ENCODE measurements at places on chromosomes 6 and 20.

DNA sequence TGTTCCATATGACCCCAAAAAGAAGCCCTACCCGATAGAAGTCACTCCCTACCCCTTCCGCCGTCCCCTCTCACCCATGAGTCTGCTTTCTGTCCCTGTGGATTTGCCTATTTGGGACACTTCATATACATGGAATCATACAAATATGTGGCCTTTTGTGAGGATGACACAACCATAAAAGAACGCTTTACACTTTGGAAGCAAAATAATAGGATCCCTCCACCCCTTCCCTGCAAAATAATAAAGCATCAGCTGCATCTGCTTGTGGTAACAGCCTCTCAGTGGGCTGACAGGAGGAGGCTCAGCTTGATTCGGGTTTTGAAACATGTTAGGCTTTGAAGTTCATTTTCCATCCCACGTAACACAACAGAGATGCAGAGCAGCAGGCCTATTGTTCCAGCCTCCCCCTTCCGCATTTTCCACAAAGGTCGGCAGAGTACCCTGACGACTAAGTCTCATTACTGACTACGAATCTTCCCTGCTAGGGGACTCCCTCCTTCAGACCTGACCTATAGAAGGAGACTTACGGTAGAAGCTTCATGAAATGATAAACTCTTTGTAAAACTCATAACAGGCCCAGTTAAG, 99.1 kb downstream of the ALDH8A1 start:
- DNase-seq, result no peak

- DNase-seq, result no peak
Observed at GRCh38 chr6:112640891-112641290, 293.8 kb downstream of the RFPL4B start.

DNA sequence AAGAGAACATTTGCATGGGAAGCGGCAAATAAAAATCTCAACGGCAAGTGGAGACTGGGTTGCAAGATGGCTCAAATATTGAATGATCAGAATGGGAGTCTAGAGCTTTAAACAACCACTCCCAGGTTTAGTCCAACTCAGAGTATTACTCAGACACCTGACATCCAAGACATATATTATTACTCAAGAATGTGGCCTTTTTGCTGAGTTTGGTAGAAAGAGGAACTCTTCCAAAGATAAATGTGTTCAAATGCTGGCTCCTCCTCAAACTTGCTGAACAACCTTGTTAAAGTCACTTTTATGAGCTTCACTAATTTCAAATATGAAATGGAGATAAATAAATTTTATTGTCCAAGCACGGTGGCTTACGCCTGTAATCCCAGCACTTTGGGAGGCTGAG, 77.8 kb downstream of the ESR1 start:
- no peak for DNase-seq

- no peak for DNase-seq
Observed at GRCh38 chr6:49646130-49646824, 9.6 kb upstream of the RHAG start.

GRCh38 chr6:83998021-83998584, 35.5 kb upstream of the MRAP2 start:
- no peak for DNase-seq

- no peak for DNase-seq
Observed at GRCh38 chr6:150271501-150272263, 97.1 kb upstream of the IYD start.

GRCh38 chr6:107786709-107787588, 37.2 kb downstream of the SCML4 start:
- DNase-seq, result no peak

- no peak for DNase-seq
Observed at GRCh38 chr20:32292548-32292947, 15.1 kb downstream of the KIF3B start.

- DNase-seq, result no peak
Observed at GRCh38 chr6:82169138-82169876, 78.2 kb downstream of the IBTK start.

- DNase-seq, result no peak
Observed at GRCh38 chr20:14553774-14554534, 216.5 kb upstream of the FLRT3 start.

- DNase-seq, result no peak
Observed at GRCh38 chr6:69456086-69456485, 340.7 kb downstream of the LMBRD1 start.

DNA sequence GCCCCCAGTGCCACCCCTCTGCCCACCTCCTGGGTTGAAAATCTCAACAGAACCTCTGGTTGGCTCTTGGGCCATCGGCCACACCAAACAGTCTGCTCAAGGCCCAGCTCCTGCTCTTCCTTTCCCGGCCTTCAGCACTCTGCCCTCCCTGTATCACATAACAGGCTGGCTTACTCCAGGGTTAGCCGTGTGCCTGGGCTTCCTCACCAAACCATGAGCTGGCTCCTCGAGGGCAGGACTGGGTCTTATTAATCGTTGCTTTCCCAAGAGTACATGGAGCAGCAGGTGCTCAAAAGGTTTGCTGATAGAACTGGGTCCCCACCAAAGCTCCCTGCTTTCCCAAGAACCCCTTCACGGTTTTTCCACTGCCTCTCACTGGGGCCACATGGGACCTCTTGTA, 12.7 kb upstream of the FAM83C start:
- DNase-seq, result no peak

- DNase-seq, result no peak
Observed at GRCh38 chr6:6832439-6832838, 243.9 kb downstream of the LY86 start.

GRCh38 chr6:129659590-129660345, 50.2 kb downstream of the ARHGAP18 start:
- DNase-seq, result no peak

DNA sequence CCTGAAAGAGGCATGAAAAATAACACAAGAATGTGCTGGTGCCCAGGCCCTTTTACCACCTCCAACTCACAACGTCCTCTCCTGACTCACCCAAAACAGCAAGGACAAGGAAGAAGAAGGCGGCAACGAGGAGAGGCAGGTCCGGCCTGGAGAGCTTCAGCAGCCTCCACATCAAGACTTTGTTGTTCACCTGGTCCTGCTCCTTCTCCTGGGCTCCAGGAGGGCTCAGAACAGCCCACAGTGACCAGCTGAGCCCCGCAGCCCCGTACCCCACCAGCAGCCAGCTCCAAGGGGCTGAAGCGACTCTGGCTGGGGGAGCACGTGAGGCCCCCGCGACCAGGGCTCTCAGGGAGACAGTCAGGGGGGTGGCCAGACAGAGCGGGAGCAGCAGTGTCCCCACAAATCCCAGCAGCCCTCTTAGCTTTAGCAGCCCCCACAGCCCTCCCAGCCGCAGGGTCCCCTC, 857 bp downstream of the TAP2 start:
- DNase-seq, result no peak

- no peak for DNase-seq
Observed at GRCh38 chr20:44959638-44960102, 527 bp downstream of the TOMM34 start.

DNA sequence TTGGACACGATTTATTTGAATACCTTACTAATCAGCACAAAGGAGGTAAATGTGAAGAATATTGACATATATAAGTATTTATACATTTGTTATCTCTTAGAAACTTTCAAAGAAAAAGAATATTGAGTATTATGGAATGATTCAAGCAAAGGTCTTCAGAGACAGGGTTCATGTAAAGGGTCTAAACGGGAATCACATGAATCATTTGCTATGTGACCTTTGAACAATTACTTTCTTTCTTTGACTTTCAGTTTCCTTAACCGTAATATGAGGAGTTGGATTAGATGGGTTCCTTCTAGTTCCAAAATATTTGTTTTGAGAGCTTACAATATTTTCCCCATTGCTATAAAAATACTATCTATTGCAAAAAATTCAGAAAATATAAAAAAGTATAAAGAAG, 14.3 kb downstream of the ENPP1 start:
- no peak for DNase-seq

- no peak for DNase-seq
Observed at GRCh38 chr6:143901885-143902750, 37.8 kb downstream of the ZC2HC1B start.

DNA sequence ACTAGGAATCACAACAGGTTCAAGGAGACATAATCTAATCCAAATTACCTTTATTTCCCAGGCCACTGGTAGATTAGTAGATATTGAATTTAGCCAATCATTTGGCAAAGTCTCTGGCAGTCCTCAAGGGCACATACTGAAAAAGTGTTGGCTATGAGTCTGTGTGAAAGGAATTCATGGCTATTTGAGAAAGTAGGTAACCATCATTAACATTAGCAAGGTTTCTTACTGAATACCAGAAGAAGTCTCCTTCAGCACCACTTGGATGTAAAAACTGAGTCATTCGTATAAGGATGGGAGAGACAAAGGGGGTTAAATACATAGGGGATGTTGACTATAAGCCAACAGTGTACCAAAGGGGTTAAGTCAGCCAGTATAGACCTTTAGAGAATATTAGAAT, 36.7 kb downstream of the AGPAT4 start:
- DNase-seq, result no peak

DNA sequence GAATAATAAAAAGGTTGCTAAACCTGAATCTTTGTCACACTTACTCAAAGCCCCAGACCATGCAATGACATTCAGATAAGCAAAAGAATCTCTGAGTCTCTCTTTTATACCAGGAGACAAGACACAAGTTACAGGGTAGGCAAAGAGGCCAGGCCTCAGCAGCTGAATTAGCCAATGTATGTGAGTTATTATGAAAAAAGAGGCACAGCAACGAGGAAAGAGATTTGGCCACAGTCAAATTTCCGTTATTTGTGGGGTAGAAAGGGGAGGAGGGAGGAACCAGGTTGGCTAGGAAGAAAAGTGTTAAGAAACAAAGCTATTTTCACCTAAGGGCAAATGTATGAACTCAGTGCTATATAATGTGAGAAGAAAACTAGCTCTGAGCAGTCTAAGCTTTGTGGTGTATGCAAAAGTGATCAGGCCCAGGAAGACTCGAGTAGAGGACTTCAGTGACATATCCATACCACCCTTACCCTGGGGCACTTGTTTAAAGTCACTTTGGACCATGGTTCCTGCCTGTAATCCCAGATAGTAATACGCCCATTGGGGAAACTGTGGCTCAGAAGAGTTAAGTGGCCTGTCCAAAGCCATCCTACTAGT, 19.1 kb downstream of the IPCEF1 start:
- no peak for DNase-seq

DNA sequence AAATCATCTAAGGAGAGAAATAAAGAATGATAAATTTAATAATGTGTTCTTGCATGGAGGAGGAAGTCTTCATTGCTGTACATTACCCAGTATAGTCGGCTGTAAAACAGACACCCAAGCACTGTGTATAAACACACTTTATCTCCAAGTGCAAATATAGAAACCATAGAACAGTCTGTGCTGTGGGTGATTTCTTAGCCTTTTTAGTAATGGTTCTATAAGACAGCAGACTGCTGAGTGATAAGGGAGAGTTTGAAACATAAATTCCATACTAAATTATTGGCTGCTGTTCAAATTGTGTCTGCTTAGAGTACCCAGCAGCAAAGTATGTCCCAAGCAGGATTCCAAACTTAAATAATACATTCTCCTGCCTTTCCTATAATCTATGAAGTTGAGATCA, 4.6 kb downstream of the FILIP1 start:
- DNase-seq, result no peak
